ENCODE measurements at places on chromosomes 3 and 15.

GRCh38 chr3:32323604-32324003 lies 68.0 kb upstream of the CMTM7 start:
- DNase-seq: no peak

GRCh38 chr3:43503067-43503728 lies 118.6 kb downstream of the ANO10 start:
- no peak for DNase-seq

DNA sequence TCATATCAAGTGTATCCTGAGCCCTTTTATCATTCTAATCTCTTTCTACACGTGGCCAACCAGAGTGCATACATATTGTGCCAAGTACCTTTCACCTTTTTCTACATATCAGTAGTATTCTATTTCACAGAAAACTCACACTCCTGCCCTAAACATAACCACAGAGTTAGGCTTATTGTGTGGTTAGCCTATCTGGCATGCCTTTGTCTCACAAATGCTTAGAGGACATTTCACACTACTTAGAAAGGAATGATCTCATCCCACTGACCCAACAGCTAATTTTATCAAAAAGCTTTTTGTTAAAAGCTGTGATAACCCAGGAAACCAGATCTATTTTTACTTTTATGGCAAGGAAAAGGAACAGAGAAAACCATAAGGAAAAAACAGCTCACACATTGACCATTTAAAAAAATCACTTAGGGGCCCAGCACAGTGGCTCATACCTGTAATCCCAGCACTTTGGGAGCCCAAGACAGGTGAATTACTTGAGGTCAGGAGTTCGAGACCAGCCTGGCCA lies 17.8 kb upstream of the MAP4 start:
- no peak for DNase-seq

DNA sequence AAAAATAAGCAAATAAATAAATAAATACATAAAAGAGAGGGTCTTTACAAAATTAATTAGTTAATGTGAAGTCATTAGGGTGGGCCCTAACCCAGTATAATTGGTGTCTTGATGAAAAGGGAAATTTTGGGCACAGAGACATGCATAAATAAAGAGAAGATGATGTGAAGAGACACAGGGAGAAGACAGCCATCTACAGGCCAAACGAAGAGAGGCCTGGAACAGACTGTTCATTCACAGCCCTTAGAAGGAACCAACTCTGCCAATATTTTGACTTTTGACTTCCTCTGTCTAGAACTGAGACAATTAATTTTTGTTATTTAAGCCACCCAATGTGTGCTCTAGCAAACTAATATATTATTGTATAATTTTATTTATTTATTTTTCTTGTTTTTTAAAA lies 29.6 kb upstream of the SELENOK start:
- DNase-seq: no peak

- no peak for DNase-seq
These were observed 60.5 kb upstream of the MRPS22 start for GRCh38 chr3:139283301-139283700.

- no peak for DNase-seq
These were observed 13.8 kb upstream of the TEX264 start for GRCh38 chr3:51657234-51657633.

GRCh38 chr15:66505430-66505811 lies 295 bp downstream of the ZWILCH start:
- DNase-seq: no peak

DNA sequence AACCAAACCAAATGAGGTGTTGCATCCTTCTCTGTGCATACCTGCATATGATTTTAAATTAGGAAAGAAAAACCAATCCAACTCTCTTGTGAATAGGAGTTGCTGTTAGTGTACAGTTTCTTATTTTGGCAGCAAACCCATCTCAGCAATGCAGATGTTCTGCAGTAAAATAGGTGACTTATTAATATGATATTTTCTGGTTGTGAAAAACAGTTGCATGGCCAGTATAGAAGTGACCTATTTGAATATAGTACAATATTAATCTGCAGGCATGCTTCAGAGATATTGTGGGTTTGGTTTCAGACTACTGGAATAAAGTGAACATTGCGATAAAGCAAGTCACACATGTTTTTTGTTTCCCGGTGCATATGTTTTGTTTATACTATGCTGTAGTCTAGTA lies 42.2 kb downstream of the AKAP13 start:
- no peak for DNase-seq

DNA sequence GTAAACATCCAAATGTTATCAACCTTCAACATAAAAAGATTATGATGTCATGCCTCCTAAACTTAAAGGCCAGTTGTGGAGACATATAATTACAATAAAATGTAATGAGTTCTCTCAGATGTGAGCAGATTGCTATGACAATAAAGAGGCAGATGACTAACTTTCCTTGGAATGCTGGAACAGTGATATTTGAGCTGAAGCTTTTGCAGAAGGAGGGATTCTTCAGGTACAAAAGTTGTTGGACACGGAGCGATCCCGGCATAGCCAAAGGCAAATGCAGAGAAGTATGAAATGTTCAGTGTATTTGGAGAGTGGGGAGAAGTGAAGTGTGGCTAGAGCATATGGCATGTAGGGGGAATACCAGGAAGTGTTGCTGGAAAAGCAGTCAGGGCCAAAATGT lies 520.1 kb downstream of the FGF12 start:
- no peak for DNase-seq

DNA sequence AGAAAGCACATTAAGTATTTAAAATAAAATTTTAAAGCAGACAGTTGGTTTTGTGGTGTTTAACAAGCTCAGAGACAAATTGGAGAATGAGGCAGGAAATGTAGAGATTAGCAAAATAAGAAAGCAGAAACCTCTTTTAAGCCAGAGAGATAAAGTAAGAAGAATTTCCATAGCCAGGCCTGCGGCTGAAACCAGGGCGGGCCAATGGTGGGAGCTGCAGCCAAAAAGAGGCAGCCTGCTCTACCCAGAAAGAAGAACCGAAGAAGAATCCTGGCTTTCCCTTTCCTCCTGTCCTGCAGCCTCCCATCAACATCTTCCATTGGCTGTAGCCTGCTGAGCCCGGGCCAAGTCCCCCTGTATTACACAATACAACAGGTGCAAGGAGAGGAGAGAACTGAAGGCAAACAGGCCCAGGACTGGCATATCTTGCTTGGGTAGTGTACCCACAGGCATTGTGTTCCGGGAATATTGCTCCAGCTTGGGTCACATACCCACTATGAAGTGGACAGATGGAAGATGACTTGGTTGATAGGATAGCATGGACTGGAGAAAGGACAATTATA lies 11.5 kb upstream of the TFG start:
- no peak for DNase-seq

DNA sequence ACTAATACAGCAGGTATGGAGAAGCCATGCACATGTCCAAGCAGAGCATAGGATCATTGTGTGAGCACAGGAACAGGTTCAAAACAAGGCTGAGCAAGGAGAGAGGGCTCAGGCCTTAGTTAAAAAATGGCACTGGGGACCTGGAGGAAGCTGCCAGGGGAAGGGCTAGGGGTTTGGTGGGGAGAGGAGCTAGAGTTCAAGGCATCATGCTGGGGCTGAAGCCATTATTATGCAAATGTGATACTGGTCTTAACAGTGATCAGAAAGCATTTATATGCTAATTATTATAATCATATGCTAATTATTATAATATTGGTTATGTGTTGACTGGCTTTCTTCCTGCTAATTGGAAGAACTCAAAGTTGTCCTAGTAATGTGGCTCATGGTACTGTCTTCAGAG lies 546.0 kb upstream of the CFAP20DC start:
- no peak for DNase-seq

DNA sequence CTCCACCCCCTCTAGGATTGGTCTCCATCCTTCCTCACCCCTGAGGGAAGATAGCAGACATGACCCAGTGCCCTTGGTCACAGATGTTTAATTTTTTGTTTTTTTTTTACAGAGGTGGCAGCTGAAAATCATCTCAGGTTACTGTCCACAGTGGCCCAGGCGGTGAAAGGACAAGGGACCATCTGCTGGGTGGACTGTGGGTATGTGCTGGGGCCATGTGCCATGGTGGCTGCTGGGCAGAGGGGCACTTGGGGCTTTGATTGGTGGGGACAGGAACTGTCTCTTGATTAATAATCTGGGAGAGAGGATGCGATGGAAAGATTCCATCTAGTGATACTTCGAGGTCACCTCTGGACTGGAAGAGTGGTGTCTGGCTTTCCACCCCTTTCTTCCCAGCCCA lies 25.4 kb downstream of the PDIA5 start:
- DNase-seq: no peak

DNA sequence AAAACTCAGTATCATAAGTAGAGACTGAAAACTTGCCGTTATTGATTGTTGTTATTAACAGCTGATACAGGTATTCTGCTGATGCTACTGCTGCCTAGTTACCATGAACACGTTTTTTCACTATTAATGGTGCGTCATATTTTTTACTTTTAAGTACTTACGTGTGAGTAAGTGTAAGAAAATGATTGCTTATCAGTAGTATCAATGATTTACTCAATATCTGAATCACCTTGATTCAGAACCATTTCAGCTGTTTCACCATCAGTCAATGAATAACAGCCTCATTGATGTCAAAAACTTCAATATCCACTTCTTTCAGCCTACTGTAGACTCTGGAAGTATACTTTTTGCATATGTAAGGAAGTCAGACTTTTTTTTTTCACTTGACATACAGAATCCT lies 4.7 kb downstream of the CCR8 start:
- no peak for DNase-seq

- no peak for DNase-seq
These were observed 31.8 kb upstream of the HES1 start for GRCh38 chr3:194103983-194104751.

- no peak for DNase-seq
These were observed 3.6 kb upstream of the ECE2 start for GRCh38 chr3:184272269-184272668.

DNA sequence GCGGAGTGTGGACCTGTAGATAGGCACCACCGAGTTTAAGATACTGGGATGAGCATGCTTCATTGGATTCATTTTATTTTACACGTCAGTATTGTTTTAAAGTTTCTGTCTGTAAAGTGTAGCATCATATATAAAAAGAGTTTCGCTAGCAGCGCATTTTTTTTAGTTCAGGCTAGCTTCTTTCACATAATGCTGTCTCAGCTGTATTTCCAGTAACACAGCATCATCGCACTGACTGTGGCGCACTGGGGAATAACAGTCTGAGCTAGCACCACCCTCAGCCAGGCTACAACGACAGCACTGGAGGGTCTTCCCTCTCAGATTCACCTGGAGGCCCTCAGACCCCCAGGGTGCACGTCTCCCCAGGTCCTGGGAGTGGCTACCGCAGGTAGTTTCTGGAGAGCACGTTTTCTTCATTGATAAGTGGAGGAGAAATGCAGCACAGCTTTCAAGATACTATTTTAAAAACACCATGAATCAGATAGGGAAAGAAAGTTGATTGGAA lies 29.5 kb downstream of the SYNM start:
- DNase-seq: no peak

- no peak for DNase-seq
These were observed 109.9 kb upstream of the GAP43 start for GRCh38 chr3:115513416-115513800.

GRCh38 chr3:9503283-9503682 lies 50.3 kb downstream of the LHFPL4 start:
- peak; percentile 55 for DNase-seq

DNA sequence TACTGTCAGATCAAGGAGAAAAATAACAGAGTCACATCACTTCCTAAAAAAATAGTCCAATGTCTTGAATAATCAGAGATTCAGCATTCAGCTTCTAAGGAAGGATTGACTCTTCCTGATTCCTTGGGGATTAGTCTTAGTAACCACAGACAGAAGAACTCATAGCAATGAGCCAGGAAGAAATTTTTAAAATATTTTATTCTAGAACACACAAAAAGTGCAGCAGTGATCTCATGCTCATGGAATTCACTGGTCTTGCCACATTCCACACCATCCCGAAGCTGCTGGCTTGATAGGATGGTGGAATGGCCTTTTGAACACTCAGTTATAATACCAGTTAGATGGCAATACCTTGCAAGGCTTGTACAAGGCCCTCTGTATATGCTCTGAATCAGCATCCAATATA lies 43.0 kb upstream of the ABI3BP start:
- DNase-seq: no peak

GRCh38 chr15:93614386-93615104 lies 525.5 kb upstream of the RGMA start:
- no peak for DNase-seq

DNA sequence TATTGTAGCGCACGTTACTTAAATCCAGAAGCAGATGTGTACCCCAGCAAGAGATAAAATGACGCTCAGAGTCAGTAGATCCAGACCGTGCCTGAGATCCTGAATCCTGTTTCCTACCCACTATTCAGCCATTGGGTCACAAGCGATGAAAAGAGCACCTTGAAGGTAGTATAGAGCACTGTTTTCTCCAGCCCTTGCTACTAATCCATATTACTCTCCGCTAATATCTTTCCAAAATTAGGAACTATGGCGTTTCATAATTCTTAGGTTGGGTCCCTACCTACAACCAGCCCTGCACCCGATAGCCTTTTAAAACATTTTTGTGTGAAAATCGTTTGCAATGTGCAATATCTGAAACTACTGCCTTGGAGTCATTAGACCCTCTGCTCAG lies 596 bp downstream of the BTD start:
- no peak for DNase-seq

DNA sequence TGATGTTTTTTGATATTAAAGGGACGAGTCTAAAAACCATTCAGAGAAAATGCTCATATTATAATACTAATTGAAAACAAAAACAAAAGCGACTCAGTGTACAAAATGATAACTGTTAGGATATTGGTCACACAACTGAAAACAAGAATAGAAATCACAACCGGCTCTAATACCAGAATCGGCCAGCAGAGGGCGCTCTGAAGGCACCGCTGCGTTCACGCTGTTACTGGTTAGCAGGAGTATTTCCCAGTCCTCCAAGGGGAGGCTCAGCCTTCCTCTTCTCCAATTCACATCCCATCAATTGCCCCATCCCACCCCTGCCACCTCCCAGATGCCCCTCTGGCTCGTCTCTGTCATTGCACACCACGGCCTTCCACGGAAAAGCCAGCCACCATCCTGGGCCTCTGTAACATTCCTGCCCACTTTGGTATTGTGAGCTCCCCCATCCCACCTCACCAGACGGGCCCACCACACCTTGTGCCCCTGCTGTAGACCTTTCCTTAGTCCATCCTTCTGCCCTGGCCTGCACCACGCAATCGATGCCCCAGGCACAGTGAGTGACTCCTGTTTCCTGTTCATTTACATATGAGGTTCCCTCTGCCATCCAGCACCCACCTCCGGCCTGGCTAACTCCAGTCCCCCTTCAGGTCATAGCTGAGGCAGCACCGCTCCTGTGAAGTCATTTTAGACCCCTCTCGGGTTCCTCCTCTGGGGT lies 8.5 kb downstream of the FAM107A start:
- DNase-seq: peak; percentile 66

DNA sequence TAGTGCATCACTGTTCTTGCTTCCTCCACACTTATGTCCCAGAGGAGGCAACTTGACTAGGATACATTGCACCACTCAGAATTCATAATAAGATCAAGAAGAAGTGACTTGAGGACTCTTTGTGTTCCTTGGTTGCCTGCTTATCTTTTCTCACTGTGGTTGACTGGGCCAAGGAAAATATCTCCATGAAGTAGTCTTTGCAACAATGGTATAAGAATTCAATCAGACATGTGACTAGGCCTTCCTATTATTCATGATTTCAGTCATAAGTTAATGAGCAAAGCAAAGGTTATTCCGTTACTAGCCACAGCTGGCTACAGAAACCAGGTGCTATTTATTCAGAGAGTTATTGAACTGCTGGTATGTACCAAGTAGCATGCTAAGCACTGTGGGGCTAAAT lies 359.3 kb downstream of the RORA start:
- DNase-seq: no peak

Data from activated CD4-positive, alpha-beta T cell treated with anti-CD3 and anti-CD28 coated beads, Interleukin-2, amount 50 U/mL, for 4 hours (primary cell).